ENCODE measurements at places on chromosomes 4 and X.

DNA sequence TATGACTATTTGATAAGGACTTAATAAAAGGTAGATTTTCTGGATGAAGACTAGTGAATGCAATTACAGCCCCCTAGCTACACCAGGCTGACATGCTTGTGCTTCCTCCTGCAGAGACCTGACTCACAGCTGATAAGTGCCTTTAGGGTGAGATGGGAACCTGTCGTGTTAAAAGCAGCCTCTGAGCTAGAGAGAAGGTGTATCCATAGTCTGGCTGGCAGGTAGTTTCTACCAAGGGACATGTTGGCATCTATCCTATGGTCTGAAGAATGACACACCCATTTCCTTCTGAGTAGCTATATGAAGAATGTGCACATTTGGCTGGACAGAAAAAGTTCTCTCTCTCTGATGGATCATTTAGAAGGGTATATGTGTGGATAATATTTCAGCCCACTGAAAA is 64.1 kb downstream of the PARM1 start:
- DNase-seq = no peak

DNA sequence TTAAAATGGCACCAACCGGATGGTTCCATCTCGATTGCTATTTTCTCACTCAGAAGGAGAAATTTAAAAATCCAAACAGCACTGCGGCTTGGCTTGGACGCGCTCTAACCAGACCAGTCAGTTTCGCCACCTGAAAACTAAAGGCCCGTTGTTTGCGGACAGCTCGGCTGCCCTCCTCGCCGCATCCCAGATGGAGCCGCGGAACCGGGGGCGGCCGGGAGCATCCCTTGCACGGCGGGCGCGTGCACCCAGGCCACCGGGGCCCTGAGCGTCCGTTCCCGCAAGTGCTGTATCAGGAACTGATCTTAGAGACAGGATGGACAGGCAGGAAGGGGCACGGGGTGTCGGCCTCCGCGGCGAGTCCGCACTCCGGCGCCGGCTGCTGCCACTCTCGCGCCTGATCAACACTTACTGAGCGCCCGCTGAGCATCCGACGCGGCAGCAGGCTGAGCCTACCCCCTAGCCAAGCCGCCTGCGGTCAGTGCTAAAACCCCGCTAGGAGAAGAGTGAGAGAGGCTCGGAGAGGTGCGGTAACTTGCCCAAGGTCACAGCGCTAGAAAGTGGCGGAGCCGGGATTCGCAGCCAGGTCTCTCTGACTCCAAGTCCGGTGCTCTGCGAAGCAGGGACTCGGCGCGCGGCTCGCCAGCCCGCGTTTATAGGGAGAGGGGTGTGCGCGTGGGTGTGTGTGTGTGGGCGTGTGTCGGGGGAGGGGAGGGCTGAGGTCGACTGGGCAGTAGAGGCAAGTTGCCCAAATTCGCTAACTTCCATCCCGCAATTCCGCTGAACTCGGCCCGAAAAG is at the start of gene CITED1:
Gene CITED1, minus strand, starts transcription at position 629 of the 799 bp plus-strand sequence. CDS start 3,045 bp downstream, outside the sequence.
- no peak for DNase-seq

DNA sequence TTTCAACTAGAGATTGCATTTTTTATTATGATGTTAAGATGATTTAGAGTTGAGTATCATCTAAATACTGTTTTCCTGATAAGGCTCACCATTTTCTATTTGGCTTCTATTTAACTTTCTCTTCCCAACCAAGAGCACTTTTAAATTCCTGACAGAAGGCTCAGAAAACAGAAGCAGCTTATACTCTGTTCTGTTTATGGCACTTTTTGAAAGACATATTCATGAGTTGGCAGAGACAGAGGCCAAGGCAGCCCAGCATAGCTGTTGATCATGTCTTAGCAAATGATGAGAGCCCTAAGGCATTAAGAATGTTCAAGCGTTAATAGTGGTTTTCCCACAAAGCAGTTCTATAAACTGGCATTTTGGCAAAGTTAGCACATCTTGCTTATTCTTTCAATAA is 330.3 kb downstream of the TRAM1L1 start:
- no peak for DNase-seq

GRCh38 chr4:158189422-158189821 is 16.6 kb upstream of the GASK1B start:
- DNase-seq = no peak

DNA sequence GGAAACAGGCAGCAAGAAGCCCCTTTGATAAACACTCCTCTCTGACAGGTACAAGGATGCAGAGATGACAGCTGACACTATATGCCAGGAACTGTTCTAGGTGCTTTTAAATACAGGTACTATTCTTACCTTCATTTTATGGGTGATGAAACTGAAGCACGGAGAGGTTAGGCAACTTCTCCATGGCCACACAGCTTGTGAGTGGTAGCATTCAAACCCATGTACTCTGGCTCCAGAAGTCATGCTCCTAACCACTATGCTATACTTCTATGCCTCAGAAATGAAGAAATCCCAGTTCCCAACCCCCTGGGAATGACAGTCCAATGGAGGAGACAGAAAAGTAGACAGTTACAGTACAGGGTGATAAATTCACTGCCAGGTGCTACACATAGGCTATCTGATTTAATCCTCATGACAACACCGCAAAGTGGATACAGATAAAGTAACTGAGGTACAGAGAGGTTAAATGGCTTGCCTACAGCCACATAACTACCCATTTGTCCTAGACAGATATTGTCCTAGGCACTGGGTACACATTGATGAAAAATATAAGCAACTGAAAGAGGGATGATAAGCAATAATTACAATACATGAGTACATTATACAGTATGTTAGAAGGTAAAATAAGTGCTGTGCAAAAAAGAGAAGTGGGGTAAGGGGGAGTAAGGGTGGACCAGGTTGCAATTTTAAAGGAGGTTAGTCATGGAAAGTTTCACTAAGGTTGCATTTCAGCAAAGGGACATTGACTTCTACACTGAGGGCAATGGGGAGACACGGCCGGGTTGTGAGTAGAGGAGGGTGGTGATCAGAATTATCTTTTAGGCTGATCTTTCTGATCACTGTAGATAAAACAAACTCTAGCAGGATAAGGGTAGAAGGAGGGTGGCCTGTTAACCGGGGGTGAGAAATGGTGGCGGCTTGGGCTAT is 1.6 kb upstream of the F8 start:
- DNase-seq = no peak

DNA sequence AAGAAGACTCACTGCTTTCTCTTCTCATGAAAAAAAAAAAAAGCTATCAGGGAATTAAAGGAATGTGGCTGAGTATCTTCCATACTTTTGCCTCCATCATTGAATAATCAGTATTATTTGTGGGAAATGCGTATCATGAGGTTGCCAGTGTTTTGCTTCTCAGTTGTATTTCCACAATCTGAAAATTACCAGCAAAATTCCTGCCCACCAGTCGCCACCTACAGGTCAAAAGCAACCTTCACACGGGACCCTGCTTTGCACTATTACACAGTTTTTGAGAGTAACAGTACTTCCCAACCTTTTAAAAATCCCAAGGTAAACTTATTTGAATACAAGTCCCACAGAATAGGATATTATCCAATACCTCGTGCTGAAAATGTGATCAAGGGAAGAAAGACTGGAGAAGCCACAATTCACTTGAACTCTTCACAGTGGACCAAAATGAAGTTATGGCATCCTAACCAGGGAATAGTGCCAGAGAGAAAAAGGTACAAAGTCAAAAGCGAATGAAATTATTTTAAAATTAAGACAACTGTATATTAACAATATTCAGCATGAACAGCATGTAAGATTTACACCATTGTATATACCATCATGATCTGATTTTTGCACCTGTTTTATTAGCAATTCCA is 30.4 kb downstream of the PGRMC1 start:
- DNase-seq = no peak

- DNase-seq = no peak
Measured at GRCh38 chr4:88938138-88938537, 118.8 kb downstream of the FAM13A start.

- DNase-seq = no peak
Measured at GRCh38 chr4:112075129-112075753, 70.0 kb upstream of the FAM241A start.

DNA sequence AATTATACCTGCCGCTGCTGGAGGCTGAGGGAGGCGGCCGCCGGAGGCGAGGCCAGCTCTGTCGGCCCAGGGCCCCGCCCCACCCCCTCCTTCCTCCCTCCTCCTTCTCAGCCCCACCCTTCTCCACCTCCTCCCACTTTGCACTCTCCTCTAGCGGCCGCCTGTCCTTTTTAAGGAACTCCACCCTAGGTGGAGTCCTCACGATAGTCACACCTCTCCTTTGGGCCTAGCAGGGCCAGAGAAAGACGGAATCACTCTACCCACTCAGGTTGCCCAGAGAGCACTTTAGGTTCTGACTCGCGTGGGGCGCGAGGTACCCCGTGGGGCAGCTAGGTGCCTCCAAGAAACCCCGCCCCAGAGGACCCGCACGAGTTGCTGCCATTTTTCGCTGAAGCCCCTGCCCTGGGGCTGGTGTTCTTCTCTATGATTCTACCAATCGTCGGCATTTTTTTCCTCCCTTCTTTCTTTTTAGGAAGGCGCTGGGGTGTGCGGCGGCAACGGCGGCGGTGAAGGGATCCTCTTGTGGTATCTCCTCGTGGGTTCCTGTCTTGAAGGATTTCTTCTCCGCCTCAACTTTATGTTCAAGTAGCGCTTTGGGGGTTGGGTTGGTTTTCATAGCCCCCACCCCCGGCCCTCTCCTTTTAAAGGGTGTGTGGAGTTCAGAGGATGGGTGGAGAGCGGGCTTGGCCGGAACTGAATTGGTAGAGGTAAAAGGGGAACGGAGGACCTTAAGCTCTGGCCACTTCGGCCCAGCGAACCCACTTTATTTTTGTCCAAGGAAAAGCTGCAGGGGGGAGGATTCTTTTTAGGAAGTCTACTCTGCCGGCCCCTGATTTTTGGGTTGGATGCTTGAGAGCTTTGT is at the start of gene KLF8:
Gene KLF8, plus strand, starts transcription at position 136 of the 862 bp plus-strand sequence. CDS start 979 bp downstream, outside the sequence.
- no peak for DNase-seq

- no peak for DNase-seq
Measured at GRCh38 chr4:159460371-159460770, 357.5 kb downstream of the RAPGEF2 start.

DNA sequence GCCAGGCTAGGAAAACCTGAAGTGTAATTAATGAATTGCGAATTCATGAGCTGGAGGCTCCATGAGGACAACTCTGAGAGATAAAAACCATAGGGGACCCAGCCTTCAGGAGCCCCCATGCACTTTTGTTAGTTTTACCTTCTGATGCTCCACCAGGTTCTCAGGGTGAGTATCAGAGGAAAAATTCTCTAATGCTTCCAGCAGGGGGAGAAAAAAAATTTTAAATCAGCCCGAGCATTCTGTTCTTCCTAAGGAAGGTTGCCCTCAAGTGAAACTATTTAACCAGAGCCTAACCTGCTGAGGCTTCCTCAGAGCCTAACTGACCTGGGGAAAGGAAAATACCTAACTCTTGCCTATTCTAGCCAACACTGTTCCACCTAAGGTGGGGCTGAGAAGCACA is 552.6 kb downstream of the PPARGC1A start:
- no peak for DNase-seq

- no peak for DNase-seq
Measured at GRCh38 chr4:46081674-46082073, 42.2 kb downstream of the GABRG1 start.

DNA sequence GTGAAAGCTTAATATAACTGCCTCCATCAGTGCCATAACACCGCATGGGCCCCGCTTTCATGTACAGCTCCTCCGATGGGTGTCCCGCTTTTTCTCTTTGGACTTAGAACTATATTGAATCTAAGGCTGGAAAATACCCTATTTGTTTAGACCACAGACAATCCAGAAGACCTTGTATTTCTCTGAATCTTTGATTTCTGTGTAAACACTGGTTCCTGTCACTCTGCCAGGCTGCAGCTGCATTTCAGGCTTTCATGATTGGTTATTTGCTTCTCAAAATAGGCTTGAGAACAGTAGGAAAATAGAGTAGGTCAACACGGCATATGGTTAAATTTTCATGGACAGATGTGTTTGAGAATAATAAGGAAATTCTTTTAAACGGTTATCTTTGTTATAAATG is 80.0 kb downstream of the NWD2 start:
- DNase-seq = no peak

DNA sequence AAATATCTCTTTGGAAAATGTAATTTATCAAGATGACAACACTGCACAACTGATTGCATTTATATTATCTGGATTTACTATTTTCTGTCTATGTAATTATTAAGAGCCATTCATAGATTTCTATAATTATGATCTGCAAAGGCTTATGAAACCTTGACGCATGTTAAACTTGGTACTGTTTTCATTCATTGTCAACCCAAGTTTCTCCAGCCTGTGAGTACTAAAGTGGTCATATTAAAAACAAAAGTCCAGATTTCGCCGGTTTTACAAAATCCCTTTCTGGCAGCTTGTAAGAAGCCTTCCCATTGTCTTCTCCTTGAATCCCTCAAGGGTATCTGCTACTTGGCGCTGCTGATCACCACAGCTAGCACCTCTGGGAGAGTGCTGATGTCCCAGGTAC is 19.7 kb upstream of the GRPR start:
- no peak for DNase-seq

- DNase-seq = no peak
Measured at GRCh38 chr4:77922158-77923094, 59.8 kb downstream of the MRPL1 start.

GRCh38 chrX:40880712-40881111 is 145.4 kb upstream of the MED14 start:
- DNase-seq = no peak

GRCh38 chr4:86837691-86838503 is 11.3 kb downstream of the SLC10A6 start:
- DNase-seq = peak; percentile 97

DNA sequence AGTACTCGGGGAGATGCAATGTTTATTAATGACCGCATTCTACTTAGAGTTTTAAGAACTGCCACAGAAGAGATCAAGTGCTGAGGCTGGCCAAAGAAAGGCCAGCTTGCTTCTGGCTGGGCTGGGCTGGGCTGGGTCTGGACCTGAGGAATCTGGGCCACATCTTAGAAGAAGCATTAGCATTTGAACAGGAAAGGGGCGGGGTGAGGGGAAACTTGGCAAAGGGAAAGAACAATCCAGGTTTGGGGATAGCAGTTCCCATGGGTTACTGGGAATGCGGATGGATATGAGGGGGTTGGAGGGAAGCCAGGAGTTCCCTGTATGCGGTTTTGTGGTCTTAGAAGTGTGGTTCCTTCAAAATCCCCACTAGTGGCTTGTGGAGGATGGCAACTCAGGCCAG is 83.3 kb downstream of the CLDN34 start:
- no peak for DNase-seq

GRCh38 chr4:104766676-104767075 is 272.0 kb upstream of the CXXC4 start:
- DNase-seq = no peak

- DNase-seq = no peak
Measured at GRCh38 chr4:180156684-180157083, 2086.5 kb upstream of the TENM3 start.

DNA sequence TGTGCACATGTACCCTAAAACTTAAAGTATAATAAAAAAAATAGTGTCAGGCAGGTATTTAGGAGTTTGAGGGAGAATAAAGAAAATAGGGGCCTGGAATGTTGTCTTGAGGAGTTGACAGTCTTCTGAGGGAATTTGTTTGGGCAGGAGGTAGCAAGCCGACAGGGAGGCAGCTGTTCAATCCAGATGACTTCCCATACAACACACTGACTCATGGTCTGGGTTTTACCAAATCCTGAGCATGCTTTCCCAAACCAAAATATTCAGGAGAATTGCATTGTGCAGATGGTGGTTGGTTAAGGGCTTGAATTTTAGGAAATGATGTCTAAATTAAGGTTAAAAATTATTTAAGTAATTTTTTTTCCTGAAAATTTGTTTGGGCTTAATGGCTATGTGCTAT is 430.0 kb downstream of the INPP4B start:
- no peak for DNase-seq

All from LNCaP clone FGC (cell line).